ELF-1 (cell line): ENCODE measurements at places on chromosomes 16 and 17.
A peak's percentile ranks its signal among the peaks of the same experiment; 100 is the strongest.

DNA sequence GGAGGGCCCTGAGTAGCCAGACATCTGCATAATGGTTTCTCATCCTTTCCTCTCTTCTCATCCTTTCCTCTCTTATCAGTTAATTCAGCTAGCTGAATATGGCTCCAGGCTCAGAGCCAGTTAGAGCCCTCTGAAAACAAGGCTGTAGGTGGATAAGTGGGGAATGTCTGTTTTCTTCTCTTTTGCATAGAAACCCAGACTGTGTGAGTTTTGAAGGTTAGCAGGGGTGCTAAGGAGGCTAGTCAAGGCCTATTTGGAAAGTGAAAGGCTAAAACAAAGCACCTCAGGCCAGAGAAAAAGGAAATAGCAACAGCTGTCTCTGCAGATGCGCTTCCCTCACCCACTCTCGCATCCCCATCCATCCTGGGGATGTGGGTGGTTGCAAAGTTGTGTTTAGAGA is 420.9 kb downstream of the SHISA9 start:
- peak; percentile 78 for DNase-seq

DNA sequence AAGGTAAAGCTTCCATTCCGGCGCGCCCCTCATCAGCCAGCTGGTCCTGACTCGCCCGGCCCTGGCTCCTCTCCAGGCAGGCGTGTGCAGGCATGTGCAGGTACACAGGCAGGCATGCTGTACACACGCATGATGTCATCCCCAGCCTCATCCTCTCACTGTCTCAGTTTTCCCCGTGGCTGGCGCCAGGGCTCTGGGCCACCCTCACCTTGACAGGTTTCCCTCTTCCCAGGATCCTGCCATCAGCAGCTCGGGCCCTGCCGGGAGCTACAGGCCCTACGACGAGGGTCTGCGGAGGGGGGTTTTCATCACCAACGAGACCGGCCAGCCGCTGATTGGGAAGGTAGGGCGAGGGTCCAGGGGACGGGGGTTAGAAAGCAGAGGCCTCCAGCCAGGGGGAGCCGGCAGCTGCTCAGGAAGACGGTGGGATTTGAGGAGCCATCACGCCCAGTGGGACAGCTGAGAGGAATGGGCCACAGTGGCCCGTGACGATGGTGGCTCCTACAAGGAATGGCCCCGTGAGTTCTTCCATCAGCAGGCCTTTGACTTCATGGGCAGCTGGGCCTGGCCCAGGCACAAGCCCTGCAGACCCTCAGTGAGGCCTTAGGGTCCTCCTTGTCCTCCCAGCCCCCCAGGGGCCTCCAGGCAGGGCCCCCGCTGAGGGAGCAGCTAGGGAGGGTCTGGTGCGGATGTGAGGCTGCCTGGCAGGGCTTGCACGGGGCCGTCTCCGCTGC is 8.5 kb downstream of the GAA start:
- DNase-seq, result no peak

GRCh38 chr17:80936218-80936617 is 55.4 kb upstream of the CHMP6 start:
- no peak for DNase-seq

DNA sequence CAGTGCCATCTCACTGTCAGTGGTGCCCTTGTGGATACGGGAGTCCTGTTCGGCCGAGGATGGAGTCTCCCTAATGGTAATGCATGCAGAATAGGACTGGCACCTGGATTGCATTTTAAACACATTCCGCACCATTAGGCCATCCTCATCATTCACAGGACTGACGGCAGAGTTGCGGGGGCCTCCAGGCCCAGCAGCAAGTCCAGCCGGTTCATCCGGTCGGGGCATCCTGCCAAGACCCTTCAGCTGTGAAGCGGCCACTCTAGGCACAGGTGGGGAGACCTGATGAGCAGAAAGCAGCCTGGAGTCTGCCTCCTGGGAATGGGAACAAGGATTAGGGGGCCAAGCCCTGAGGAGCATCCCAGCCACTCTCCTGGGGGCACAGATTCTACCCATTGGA is 90.3 kb upstream of the XYLT1 start:
- peak; percentile 25 for DNase-seq
